ENCODE measurements at places on chromosomes 16 and 17.

GRCh38 chr16:47625115-47625567 lies 164.0 kb downstream of the PHKB start:
- no peak for DNase-seq

DNA sequence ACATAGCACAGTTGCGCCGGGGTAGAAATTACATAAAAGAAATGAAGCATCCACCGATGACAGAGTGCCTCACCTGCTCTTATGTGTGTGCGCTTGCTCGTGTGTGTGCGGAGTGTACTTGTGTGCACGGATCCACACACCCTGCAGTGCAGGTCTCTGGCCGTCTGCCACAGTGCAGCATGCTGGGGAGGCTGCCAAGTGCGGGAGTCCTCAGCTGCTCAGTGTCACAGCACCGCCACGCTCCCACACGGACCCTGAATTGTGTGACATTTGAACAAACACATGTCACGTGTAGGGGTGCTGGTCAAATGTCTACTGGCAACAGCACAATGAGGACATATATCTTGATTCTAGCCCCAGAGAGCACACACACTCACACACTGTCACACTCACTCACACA lies 243.0 kb upstream of the MYOCD start:
- no peak for DNase-seq

DNA sequence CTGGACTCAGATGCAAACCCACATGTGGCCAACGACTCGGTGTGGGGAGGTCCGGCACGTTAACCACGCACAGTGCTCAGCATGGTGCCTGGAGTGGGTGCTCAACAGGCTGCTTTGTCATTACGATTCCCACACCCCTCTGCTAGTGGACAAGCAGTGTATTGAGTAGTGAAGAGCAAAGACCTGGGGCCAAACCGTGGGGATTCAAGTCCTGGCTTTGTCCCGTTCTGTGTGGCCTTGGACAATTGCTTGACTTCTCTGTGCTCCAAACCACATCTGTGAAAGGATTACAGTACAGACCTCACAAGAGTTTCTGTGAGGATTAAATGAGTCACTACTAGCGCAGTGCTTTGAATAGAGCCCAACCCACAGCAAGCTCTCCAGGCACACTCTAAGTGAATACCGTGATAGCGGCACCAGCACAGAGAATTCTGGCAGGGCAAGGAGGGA lies 33.8 kb downstream of the TRPV2 start:
- DNase-seq, result no peak

GRCh38 chr17:538181-538973 lies 176.3 kb downstream of the VPS53 start:
- DNase-seq, result peak; percentile 4

DNA sequence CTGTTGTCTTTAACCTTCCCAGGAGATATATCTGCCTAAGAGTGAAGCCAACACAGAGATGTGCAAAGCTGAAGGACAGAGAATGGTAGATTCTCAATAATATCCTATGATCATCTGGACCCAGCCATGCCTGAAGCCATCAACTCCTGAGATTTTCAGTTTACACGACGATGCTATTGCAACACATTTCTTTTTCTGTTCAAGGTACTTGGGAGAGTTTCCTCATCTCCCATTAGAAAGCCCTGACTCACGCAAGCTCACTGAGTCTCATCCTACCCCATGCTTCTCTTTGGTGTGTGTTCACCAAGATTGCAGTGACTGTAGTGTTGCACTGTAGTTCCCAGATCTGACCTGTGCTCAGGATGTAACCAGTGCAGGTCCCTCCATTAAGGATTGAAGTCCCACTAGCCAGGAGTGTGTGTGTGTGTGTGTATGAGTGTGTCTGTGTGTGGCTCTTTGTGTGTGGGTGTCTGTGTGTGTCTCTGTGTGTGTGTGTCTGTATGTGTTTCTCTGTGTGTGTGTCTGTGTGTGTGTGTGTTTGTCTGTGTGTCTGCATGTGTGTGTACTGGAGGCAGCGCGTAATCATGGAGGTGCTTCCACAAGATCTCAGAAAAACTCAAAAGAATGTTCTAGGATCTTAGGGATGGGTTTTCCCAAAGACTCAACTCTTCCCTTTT lies 15.5 kb downstream of the CES1 start:
- DNase-seq, result no peak

DNA sequence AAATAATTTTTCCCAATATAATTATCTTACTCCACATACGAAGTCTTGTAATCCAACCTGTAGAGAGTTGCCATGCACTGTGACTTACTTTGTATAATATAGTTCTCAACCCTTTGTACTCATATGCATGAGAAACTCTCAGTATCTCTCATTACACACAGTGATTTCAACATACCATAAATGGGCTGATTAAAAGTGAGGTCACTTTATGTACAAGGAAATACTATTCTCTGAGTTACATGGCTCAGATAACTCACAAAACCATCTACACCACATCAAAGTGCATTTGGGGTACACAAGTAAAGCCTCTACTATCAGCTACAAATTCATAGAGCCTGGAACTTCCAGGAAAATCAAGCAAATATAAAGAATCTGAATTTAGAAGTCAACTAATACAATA lies 27.9 kb downstream of the SLFN12 start:
- no peak for DNase-seq

DNA sequence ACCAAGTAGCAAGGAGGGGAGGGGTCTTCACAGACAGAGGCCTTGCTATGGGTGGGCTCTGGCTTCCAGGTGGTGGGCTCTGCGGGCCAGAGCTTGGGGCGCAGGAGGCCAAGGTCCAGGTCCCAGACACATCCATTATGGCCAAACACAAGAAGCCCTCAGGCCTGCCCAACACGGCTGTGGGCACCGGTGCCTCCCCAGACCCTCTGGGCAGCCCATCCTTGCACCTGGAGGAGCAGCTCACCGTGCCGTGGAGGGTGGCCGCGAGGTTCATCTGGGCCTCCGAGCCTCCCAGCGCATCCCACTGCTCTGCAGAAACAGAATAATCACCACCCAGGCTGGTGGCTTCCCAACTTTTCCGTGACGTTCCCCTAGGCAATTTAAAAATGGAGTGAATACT lies 55.9 kb downstream of the TBC1D16 start:
- DNase-seq, result no peak

GRCh38 chr17:78180083-78180482 lies 6.8 kb downstream of the TK1 start:
- DNase-seq, result no peak

DNA sequence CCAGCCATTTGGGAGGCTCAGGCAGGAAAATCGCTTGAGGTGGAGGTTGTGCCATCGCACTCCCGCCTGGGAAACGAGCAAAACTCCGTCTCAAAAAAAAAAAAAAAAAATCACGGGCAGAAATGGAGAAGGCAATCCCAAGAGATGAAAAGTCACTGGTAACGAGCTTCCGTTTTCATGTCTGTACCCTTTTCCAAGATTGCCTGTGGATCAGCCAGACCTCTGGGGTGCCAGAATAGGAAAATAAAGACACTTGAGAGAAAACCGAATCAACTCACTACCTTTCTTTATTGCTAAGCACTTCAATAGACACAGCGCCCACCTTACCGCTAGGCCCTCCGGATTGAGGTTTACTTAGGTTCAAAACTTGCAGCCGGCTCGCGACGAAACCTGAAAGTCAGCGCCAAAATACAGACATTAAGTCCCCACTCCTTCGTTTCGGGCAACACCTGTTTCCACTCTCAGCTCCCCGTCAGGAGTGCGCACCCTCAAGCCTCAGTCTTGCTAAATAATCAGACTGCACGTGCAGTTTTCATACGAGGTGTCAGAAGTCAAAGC lies 970 bp upstream of the TRAF7 start:
- DNase-seq, result no peak

GRCh38 chr16:78689028-78689427 lies 589.6 kb downstream of the WWOX start:
- no peak for DNase-seq

DNA sequence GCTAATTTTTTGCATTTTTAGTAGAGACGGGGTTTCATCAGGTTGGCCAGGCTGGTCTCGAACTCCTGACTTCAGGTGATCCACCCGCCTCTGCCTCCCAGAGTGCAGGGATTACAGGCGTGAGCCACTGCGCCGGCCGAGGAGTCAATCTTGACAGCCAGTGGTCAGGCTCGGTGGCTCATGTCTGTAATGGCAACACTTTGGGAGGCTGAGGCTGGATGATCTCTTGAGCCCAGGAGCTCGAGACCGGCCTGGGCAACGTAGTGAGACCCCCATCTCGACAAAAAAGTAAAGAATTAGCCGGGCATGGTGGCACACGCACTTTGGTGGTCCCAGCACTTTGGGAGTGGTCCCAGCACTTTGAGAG lies 608 bp upstream of the PGS1 start:
- no peak for DNase-seq

DNA sequence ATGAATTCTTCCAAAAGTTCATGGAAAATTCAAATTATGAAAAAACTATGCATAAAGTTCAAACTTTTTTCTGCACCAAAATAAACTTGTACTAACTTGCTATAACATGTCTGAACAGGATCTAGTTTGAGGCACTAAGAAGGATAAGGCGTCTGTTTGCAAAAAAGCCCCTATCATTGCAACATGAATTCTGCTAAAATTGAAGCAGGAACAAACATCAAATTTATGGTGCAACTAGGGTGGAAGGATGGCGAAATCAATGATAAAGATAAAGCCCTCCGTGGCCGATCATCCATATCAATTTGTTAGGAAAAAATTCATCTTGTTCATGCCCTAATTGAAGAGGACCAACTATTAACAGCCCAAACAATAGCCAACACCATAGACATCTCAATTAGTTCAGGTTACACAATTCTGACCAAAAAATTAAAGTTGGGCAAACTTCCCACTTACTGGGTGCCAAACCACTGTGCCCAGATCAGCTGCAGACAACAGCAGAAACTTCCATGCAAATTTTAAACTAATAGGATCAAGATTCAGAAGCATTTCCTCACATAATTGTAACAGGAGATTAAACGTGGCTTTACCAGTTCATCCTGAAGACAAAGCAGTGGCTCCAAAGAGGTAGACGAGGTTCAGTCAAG lies 12.9 kb downstream of the IL21R start:
- no peak for DNase-seq

DNA sequence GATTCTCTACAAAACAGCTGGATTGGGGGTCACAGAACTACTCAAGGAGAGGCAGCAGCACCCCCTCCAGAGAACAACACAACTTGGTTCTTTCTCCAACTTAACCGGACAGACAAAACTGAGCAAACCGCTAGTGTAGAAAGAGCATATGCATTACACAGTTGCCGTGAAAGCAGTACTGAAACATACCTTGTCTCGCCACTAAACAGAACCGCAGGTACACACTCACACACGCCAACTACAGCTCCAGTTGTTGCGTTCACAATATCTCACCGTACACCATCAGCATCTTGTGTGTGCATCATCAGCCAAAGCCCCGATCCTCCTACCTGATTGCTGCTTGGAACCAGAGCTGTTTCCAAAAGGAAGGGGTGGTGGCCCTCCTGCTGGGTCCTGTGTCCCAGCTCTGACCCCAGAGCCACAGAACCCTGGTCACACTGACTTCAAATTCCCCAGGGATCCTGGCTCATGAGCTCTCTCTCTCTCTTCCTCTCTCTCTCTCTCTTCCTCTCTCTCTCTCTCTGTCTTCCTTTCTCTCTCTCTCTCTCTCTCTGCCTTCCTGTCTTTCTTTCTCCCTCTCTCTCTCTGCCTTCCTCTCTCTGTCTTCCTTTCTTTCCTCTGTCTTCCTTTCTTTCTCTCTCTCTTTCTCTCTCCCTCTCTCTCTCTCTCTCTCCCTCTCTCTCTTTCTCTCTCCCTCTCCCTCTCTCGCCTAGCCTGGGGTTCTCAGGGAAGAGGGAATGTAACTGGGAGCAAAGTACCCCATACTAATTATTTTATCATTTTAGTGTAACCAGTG lies 8.4 kb downstream of the PIMREG start:
- no peak for DNase-seq

DNA sequence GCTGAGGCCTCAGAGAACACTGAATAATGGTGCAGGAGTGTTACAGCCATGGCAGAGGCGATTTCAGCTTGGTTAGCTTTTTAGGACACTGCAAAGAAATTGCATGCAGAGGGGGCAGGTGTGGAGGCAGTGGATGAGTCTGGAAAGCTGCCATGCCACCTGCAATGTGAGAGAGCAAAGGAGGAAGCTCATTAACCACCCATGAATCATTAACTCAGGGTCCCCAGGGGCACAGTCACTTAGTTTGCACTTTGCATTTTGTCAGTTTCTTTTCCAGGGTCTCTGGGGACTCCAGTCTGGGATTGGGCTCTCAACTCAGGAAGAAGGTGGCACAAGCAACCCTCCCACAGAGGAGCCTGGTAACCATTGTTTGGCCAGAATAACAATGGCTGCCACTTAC lies 132.9 kb downstream of the USP31 start:
- no peak for DNase-seq

GRCh38 chr17:28369684-28370034 lies 448 bp downstream of the VTN start:
- DNase-seq, result no peak
